ENCODE measurements at places on chromosomes 12 and 14.

GRCh38 chr14:39873791-39874190, 441.6 kb upstream of the FBXO33 start:
- DNase-seq = no peak

- DNase-seq = peak; percentile 32
Measured at GRCh38 chr12:48979602-48980388, 1.7 kb downstream of the WNT1 start.

- no peak for DNase-seq
Measured at GRCh38 chr14:100786131-100786530, 39.8 kb upstream of the MEG3 start.

- DNase-seq = no peak
Measured at GRCh38 chr14:69827560-69827959, 30.5 kb upstream of the SLC10A1 start.

GRCh38 chr12:131192951-131193350, 239.2 kb downstream of the ADGRD1 start:
- no peak for DNase-seq

DNA sequence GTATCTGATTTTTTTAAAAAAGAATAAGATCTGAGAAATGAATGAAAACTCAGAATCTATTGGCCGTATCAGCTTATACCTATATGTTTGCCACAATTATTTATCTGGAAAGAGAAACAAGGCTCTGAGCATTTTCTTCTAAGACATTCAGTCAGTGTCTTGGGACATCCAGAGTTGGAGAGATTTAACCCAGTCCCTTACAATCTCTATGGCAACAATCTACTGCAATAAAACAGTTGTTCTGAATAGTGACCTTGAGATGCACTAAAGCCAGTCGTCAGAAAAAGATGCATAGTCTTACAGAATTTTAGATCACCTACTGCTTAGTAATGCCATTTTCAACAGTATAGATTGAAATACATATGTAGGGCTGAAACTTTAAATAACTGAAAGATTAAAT, 52.0 kb upstream of the SOCS2 start:
- no peak for DNase-seq

GRCh38 chr14:40113671-40114070, 681.4 kb upstream of the FBXO33 start:
- DNase-seq = no peak

DNA sequence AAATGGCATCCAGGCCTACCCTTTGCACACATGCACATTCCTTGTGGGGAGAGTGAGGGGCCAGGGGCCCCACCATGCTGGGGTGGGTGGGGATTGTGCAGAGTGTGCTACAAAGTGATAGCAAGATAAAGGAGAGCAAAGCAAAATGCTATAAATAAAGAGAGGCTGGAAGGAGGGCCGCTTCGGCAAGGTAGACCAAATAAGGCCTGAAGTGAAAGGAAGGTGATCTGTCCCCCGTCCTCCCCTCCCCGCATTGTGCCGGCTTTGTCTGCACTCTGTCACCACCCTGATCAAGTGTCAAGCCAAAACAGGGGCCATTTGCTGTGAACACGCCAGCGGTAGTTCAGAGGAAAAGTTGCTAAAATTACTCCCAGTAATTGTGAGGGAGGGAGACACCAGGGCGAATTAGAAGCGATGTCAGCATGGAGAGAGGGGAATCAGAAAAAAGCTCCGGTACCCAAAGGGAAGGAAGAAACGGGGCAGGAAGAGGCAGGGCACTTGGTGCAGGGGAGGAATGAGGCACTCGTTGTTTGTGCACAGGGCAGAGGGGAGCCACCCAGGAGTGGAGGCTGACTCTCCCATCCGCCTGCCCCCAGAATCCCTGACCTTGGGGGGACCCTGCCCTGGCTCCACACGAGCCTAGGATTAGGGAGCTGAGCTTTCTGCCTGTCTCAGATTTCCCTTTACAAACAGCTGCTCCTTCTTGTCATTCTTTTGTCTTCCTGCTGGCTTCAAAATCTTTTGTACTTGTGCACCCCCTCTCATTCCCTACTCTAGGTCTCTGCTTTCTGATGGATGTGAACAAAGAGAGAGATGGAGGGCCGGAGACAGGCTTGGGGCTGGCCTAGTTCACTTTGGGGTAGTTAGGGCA, 2.9 kb upstream of the MYH7 start:
- DNase-seq = no peak

DNA sequence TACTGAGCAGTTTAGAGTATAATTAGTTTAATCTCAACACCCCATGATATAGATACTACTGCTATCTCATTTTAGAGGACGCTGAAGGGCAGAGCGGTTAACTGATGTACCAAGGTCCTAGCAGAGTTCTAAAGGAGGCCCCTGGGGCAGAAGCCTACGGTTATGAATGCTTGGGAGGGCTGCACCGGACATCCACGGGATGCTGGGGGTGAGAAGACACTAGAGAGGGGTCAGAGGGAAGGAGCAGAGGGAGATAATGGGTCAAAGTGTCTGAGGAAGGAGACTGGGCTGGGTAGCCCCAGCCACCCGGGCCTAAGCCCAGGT, 1.6 kb upstream of the ACTR6 start:
- no peak for DNase-seq

DNA sequence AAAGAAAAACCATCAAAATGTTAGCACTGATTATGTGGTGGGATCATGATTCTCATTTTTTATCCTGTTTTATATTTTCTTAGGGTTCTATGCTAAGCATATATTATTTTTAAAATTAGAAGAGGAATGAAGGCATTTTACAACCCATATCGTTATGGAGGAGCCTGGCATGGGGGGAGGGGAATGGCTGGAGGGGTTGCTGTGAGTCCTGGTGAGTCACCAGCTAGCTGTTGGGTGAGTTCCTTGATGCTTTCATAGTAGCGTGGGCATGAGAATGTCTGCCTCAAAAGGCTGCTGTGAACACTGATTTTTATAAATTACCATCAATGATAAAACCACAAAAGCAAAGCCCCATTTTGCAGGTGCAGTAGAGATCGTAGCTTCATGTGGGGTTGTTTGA, 46.9 kb downstream of the C14orf132 start:
- no peak for DNase-seq

GRCh38 chr14:61562321-61563161, 132.8 kb upstream of the HIF1A start:
- DNase-seq = peak; percentile 10

DNA sequence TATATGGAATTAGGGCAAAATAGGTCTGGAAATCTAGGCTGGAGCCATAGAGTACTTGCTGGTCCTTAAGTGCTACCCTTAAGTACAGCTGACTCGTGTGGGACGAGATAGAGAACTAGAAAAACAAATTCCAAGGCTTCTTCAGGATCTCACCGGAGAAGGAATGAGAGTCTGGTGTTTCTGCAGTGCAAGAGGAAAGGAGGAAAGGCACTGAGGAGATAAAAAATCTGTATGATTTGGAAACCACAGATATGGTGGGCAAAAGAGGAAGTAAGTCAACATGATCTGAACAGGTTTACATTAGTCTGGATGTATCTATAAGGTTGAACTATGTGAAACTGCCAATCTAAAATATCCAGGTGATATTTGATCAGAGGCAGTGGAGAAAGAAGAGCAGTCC, 134.4 kb upstream of the SOX5 start:
- no peak for DNase-seq

- DNase-seq = no peak
Measured at GRCh38 chr14:67933266-67933665, 113.7 kb downstream of the RAD51B start.

DNA sequence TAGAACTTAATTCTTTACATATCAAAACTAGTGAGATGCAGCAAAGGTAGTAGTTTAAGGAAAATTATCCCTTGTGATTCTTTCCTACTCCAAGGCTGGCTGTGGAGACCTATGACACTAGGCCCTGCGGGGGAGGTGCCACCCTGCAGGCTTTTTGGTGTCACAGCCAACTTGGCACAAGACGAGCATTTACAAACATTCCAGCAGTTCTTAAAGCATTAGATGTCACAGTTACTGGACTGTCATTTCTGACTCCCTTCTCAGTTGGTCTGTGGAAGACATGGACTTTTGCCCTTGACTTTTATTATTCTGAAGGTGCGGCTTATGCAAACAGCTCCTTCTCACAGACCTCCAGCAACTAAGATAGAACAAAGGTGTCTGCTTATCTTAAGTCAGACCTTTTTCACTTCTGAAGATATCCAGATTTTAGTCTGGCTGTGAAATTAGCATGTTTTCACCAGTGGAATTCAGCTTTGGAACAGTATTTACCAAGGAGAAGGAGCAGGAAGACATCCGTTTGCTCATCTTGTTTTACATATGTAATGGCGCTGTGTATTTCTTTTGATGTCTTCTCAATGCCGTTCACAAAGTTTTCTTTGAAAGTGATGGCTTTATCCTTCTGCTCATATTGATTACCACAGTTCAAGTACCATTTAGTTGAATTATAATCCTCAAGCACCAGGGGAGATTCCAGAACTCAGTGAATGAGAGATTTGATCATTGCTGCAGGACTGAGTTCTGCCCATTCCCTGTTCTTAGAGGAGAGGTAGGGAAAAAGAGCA, 17.9 kb downstream of the SRGAP1 start:
- no peak for DNase-seq

DNA sequence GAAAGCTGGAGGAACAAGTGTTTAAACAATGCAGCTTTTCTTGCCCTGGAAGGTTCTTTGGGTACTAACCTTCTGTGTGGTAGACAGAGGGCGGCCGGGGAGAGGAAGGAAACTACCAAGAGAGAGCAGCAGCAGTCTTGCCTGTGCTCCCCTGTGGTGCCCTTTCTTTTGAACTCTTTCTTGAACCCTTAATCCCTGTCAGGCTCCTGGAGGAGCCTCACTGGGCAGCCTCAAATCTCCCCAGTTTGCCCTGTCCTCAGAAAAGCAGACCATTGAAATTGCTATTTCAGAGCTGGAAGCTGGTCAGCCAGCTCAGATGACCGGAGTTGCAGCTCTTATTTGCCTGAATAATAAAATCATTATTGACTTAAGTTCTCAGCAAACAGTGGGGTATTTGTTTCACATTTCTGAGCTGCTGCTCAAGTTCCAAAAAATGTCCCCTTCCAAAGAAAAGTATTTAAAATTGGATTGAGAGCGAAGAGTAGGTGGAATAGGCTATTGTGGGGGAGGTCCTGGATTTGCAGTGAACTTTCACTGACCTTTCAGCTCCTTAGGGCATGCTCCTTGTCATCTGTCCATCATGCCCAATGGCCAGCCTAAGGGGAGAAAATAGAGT, 42.1 kb upstream of the RNASE3 start:
- no peak for DNase-seq

DNA sequence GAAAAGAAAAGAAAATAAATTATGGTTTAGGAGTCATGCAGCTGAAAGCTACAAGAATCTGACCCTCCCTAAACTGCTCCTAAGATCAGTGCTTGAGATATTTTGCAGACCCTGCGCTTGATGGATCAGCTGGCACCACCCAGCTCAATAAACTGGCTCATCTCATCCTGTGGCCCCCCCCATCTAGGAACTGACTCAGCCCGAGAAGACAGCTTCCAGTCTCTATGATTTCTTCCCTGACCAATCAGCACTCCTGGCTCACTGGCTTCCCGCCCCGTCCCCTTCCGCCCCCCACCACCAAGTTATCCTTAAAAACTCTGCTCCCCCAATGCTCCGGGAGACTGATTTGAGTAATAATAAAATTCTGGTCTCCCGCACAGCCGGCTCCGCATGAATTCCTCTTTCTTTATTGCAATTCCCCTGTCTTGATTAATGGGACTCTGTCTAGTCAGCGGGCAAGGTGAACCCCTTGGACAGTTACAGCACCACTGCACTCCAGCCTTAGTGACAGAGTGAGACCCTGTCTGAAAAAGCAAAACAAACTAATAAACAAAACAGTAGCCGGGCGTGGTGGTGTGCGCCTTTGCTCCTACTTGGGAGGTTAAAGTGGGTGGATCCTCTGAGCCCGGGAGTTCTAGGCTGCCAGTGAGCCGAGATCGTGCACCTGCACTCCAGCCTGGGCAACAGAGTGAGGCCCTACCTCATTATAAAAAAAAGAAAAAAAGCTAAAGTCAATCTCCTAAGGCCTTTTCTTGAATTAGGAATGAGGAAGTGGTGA, 24.5 kb upstream of the SPTLC2 start:
- DNase-seq = no peak

DNA sequence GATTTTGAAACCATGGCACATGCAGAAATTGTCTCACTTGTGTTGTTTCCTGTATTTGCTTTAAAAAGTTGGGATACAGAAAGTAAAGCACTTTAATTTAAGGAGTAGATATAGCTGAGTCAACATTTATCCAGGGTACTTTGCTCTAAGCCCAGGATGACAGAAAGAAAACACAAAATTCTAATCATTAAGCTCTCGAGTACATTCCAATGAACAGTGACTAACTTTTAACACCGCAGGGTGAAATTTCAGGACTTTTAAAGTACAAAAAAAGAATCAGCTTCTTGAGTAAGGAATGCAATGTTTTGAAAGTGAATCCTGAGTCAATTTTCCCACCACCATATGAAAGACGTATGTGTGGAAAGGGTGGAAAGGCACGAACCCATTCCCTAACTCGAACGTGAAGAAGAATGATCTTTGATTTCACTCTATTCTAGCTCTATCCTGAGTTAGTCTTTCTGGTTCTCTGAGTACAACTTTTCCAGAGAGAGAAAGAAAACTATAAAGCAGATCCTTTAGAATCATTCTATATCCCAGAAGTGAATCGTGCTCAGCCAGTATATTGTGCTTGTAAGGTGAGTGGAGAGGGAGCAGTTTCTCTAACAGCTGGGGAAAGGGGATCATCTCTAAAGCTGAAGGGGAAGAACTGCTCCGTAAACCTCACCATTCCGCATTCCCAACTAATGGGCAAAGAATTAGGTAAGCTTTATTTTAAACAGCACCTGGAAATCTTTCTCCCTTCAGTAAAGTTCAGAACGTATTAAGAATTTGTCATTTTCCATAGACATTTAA, 779.0 kb upstream of the FLRT2 start:
- DNase-seq = no peak

DNA sequence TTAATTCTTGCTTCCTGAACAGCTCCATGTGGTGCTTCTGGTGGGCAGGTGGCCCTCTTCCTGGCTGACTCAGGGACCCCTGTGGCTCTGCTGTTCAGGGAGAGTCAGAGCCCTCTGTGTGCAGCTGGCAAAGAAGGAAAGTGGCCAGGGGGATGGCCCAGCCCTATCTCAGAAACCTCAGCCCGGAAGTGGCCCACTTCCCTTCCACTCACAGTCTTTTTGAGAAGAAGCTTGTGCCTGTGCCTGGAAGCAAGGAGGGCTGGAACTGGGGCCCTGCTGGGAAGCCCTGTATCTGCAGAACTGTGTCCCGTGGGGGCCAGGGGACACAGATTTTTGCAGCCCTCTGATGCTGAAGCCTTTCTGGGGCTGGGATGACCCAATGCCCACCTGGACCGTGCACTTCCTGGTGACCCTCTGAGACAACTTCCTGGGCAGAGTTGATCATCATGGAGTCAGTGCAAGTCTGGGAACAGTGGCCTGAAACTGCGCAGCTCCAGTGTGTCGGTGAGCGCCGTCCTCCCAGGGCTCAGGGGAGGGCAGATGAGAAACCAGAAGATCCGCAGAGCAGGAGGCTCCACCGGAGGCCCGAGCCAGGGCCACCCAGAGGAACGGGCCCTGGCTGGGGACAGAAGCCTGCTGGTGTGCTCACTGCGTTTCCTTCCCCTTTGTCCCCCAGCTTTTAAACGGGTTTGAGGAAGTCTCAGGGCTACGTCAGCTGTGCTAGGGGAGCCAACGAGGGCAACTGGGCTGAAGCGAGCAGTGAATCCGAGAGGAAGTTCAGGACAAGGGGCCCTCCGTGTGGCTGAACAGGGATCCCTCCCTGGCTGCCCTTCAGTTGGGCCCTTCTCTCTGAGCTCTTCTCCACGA, 217.4 kb upstream of the RTL1 start:
- DNase-seq = no peak

- DNase-seq = no peak
Measured at GRCh38 chr14:31994391-31995033, 82.6 kb upstream of the ARHGAP5 start.
